Left colon (tissue), 2 donors: ENCODE measurements at places on chromosomes 11 and 22.
A peak's percentile ranks its signal among the peaks of the same experiment; 100 is the strongest.

- no peak for DNase-seq
These were observed 235.7 kb upstream of the CADM1 start for GRCh38 chr11:115739878-115740277.

DNA sequence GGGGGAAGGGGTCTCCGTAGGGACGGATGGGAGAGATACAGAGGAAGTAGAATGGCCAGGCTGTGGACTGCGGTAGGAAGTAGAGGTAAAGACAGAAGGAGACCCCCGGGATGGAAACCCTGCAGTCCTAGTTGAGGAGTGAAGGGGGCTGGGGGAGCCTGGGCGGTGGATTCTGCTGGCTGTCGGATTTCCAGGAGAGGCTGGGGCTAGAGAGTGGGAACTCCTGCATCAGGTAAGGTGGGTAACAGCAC is 727 bp upstream of the SCARF2 start:
- no peak for DNase-seq

GRCh38 chr11:64040684-64041322 is 5.1 kb downstream of the FLRT1 start:
- no peak for DNase-seq

- DNase-seq: no peak
These were observed 66.4 kb downstream of the UBASH3B start for GRCh38 chr11:122721964-122722266.

DNA sequence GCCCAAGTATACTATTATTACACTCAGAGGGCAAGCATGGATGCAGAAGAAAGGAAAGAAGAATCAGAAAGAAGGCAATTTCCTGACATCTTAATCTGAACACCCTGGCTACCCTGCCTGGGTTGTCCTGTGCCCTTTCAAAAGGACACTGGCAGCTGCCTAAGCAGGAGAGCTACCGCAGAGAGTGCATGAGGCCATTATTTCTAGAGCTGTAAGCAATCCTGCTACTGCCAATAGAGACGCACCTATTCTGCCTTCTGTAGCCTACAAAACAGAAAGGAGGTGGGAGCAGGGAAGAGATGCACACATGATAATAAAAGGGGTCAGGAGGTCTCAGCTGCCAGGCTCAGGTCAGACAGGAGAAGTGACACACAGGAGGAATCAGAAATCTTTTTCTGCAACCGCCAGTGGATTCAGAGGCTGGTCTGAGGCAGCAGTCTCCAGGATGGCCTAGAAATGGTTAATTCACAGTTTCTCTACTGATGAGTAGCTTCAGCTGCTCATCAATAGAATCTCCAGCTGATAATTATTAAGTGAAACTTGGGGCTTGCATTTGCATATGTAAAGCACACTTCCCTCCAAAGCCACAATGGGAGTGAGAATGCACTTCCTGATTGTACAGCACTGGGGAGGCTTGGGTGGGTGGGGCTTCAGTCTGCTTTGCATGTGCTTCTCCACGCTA is 253.9 kb downstream of the LARGE1 start:
- no peak for DNase-seq

DNA sequence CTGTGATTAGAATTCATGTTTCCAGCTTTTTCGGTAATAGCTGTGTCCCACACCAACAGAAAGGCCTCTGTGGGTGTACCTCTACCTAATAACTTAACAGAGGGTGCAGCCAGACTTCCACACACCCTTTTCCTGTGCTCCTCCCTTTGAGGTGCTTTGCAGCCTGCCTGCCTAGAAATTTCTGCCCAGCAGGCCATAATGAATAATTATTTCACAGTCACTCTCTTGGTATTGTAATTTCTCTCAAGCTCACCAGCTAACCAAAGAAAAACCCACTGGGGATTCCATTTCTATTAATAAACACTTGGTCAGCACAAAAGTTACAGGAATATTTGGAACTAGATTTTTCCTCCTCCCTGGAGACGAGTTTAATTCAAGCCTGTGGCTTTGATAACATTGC is 13.3 kb downstream of the WT1 start:
- DNase-seq: no peak

DNA sequence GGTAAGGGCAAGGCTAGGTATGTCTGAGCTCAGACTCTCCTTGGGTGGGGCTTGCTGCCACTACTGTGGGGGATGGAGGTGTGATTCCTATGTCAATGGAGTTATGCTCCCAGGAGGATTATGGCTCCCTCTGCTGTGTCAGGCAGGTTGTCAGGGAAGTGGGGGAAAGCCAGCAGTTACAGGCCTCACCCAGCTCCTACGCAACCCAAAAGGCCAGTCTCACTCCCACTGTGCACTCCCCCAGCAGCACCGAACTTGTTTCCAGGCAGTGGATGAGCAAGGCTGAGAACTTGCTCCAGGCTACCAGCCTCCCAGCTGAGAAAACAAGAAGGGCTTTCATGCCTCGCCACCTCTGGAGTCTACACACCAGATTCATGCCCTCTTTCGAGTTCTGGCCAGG is 18.2 kb downstream of the C11orf91 start:
- no peak for DNase-seq

GRCh38 chr11:1837171-1838076 is 1.4 kb upstream of the TNNI2 start:
- DNase-seq: peak; percentile 59

- DNase-seq: peak; percentile 38
These were observed 321.7 kb downstream of the TMEM135 start for GRCh38 chr11:87359401-87359800.

- no peak for DNase-seq
These were observed 7.4 kb downstream of the ARHGEF17 start for GRCh38 chr11:73315293-73316020.

GRCh38 chr22:32736746-32737145 is 64.8 kb upstream of the TIMP3 start:
- DNase-seq: no peak

DNA sequence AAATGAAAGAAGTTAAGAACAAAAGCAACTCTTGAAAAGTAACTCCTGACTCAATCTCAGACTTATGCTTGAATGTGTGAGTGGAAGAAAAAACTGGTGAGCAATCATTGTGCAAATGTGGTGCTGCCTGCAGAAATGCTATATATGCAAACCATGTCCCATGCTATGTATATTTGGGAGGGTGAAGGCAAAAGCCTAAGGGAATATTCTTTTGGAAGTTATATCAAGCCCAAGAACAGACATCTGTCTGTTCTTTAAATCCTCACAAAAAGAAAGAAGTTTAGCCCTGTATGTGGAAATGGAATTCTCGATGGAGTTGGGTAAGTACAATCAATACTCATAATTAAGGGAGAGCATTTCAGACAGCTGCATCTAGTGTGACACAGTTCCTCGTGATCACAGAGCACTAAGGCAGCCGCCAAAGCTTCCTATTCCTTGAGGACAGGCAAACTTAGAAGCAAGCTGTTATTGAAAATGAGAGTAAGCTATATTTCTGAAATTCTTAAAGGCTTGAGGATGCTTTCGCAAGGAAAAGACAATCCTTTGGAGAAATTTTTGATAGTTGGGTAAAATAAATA is 406.5 kb upstream of the CHORDC1 start:
- DNase-seq: no peak

GRCh38 chr11:20249796-20250195 is 89.5 kb upstream of the DBX1 start:
- no peak for DNase-seq

DNA sequence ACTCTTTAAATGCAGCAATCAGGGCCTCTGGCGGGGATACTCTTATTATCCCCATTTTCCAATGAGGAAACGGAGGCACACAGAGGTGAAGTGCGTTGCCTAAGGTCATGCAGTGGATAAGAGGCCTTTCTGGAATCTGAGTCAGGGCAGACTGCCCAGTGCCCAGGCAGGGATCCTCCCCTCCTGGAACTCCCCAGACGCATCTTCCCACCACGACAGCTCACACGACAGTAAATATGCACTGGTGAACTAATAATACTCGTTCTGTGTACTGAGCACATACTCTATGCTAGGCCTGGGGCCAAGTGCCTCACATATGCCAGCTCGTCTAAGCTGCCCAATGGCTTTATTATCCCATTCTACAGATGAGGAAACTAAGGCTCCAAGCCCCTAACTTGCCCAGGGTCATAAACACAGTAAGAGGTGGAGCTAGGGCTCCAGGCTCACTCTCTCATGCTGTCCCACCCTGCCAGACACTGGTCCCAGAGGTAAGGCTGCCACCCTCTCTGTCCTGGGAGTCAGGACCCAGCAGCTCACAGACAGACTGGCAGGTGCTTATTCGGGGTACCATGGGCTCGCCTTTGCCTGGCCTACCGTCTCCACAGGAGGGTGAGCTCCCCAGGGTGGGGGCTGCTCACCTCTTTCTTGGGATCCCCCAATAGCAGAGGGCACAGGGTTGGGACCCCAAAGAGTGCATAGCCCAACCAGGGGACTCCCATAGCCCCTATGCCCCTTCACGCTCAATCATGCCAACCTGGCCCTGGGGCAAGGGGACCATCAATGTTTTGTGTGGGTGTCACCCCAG is 2.3 kb downstream of the IL2RB start:
- no peak for DNase-seq

- no peak for DNase-seq
These were observed 112.6 kb downstream of the CADM1 start for GRCh38 chr11:115391598-115391997.

DNA sequence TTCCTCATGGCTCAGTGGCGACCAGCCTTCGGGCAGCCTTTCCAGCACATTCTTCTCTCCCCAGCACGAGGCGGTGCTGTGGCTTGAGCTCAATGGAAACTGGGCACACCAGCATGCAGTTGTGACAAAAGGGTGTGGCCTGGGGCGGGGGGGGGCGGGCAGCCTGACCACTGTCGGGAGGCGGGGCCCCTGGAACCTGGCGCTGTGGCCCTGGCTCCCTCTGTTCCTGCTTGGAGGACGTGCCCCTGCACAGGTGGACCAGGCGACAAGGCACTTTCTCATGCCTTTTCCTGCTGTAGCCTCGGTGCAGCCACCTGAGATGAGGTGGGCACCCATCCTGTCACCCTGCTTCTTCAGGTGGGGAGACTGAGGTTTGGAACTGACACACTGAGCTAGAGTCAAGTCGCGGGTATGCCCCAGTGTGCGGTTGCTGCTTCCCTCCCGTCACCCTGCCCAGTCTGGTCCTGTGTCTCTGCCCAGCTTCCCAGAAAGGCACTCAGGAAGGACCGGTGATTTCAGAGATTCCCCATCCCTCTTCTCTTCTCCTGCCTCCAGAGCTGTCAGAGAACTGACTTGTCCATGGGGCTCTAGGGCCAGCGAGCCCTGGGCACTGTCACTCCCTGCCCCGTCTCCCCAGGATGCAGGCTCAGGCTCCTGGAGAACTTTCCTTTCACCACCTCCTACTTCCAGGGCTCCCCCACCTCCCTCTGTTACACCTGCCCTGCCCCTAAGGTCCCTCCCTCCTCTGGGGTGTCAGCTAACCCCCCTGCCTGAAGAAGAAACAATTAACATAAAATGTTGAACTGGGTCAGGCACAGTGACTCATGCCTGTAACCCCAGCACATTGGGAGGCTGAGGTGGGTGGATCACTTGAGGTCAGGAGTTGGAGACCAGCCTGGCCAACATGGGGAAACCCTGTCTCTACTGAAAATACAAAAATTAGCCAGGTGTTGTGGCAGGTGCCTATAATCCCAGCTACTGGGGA is 9.9 kb downstream of the B3GAT1 start:
- DNase-seq: no peak

GRCh38 chr11:3147257-3147619 is 17.9 kb downstream of the OSBPL5 start:
- DNase-seq: no peak

DNA sequence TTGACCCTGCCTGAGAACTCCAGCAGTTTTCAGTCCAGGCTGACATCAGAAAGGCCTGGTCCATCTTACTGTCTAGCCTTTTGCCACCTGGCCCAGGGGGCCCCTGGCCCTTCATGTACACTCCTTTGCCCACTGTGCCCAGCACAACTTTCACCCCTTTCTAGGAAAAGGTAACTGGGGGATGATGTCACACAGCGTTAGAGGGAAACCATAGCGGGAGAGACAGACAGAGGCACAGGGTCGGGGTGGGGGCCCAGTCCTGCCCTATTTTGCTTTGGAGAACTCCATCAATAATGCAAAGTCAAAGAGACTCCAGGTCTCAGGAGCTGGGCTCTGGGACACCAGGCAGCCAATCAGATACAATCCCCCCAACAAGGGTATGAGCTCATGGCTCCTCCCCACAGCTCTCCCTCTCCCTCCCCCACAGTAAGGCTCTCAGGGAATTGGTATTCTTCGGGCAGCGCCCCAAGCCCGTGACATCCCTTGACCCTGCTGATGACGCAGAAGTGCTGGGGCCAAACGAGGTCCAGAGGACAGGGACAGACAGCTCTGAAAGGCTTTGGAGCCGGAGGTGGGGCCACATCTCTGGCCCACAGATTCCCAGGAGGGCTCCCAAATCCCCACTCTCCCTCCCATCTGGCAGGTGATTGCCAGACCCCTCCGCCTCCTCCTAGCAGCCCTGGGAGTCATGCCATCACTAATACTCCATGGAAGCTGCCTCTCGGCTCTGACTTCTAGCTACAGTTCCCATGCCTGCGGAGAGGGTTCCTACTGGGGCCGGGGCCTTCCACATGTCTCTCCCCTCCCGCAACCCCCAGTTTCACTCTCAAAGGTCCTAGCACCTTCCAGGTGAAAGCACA is 5.9 kb downstream of the USP2 start:
- DNase-seq: no peak

GRCh38 chr22:39325392-39325932 is 6.0 kb upstream of the RPL3 start:
- no peak for DNase-seq

GRCh38 chr11:63560506-63561180 is 2.5 kb downstream of the PLAAT2 start:
- peak; percentile 71 for DNase-seq

GRCh38 chr11:12411806-12412727 is 34.7 kb downstream of the PARVA start:
- peak; percentile 63 for DNase-seq

DNA sequence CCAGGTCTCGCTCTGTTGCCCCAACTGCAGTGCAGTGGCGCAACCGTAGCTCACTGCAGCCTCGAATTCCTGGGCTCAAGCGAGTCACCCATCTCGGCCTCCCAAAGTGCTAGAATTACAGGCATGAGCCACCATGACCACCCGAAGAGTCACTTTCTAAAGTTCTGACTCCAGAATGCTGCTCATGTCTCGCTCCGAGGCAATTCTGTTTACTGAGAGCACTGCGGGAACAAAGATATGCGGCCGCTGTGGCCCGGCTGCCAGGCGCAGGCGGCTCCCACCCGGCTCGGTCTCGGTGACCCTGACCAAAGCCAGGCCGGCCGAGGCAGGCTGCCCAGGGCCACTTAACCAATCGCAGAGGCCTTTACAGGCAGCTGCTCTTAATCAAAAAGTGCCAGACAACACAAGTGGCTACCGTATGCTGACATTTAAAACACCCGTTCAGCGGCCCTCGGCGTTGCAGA is 78.7 kb downstream of the PHF21B start:
- no peak for DNase-seq

DNA sequence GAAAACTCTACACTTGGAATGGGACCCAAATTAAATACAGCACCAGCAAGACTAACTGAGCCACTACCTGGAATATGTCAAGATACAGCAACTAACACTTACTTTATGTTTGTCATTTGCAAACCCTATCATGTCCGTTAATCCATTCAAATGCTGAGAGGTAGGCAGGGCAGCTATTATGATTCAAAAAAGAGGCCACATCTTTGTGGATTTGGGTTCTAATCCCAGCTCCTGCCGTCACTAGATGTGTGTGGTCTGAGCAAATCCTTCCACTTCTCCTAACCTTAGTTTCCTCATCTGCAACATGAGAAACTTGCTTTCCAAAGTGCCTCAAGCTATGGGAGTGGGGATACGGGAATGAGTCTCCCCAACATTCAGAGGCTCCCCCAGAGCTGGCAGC is 24.2 kb downstream of the FLI1 start:
- DNase-seq: no peak
